ENCODE measurements at places on chromosomes 12 and 14. TPM values are rescaled to one million over a fixed set of nuclear protein-coding genes. Genes with fewer than 3 reads are reported as not detected.

Gene BCAT1
- 5.1 TPM for total RNA-seq

DNA sequence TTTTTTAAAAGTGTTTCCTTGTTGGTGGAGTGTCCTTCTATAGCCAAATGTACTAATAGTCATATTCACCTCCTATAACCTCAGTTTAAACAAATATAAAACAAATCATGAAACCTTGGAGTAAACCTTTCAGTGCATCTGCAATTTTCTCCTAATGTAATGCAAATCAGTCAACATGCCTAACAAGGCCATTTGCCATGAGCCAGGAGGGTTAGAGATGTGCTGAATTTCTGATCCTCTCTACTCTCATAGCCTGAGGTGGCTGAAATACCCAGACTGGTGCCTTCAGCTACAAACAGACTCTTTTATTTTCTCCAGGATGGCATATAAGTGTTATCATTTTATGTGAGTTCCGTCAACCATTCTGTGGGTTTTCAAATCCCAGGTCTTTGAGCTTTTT is 908.1 kb downstream of the GALC start:
- DNase-seq, result no peak

Gene SLCO1B1
- not detected for total RNA-seq

GRCh38 chr12:131113568-131114270 is 160.0 kb downstream of the ADGRD1 start:
- DNase-seq, result no peak

Gene IFI27L2
- total RNA-seq, result 50.1 TPM

DNA sequence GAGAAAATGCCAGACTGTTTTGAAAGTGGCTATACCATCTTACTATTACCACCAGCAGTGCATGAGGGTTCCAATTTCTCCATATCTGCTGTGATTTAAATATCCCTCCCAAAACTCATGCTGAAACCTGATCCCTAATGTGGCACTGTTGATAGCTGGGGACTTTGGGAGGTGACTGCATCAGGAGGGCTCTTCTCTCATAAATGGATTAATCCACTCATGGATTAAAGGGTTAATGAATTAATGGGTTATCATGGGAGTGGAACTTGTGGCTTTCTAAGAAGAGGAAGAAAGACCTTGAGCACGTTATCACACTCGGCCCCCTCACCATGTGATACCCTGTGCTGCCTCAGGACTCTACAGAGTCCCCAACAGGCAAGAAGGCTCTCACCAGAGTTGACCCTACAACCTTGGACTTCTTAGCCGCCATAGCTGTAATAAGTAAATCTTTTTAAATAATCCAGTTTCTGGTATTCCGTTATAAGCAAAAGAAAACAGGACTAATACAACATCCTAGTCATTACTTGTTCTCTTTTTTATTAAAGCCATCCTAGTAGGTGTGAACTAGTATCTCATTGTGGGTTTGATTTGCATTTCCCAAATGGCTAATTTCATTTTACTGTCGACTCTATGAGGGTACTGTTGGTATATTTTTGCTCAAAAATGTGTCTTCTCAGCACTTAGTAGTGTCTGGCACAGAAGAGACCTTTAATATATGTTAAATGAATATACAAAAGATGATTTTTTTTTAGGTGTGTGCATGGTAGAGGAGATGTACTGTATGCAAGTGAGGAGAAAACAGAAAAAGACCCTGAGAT is 14.3 kb downstream of the PPP1R12A start:
- no peak for DNase-seq

Gene GALNT16
- total RNA-seq, result 101 TPM

DNA sequence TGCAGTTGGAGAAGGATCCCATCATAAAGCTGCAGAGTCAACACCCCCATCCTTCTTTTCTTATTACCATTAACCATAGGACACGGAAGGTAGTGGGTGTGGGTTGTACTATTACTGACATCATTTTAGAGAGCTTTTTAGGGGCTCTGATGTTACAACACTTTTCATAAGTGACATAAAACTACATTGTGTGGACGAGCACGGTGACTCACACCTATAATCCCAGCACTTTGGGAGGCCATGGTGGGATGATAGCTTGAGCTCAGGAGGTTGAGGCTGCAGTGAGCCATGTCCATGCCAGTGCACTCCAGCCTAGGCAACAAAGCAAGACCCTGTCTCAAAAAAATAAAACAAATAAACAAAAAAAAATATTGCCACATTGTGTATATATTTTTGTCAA is 167.1 kb downstream of the DUSP6 start:
- DNase-seq, result no peak

GRCh38 chr14:100703386-100704220 is 23.1 kb upstream of the DLK1 start:
- no peak for DNase-seq

- no peak for DNase-seq
Measured at GRCh38 chr12:84397263-84397662, 515.3 kb downstream of the SLC6A15 start.

DNA sequence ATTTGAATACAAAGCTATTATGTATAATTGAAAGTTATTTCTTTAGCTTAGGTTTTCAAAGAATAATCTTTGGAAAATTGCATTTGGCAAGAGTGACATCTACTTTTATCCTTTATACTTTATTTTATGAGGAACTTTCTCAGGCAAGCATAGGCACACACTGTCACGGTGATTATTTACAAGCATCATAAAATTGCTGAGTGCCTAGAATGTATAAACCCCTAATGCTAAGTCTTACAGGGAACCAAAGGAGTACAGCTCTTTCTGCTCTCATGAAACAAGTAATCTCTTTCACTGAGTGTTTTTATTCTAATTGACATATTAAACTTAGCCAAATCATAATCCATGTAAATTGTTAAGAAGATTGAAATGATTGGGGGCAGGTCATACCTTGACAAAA is 154.9 kb downstream of the FSCB start:
- DNase-seq, result no peak

GRCh38 chr12:62613081-62613480 is 146.5 kb downstream of the MON2 start:
- DNase-seq, result no peak

DNA sequence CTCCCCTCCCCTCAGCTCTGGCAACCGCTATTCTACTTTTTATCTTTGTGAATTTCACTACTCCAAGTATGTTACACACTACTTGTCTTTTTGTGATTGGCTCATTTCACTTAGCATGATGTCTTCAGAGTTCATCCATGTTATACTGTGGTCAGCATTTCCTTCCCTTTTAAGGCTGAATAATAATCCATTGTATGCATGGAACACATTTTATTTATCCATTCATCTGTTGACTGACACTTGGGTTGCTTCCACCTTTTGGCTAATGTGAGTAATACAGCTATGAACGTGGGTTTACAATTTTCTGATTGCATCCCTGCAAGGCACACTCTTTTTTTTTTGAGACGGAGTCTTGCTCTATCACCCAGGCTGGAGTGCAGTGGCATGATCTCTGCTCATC is 53.0 kb upstream of the FUT8 start:
- DNase-seq, result no peak

DNA sequence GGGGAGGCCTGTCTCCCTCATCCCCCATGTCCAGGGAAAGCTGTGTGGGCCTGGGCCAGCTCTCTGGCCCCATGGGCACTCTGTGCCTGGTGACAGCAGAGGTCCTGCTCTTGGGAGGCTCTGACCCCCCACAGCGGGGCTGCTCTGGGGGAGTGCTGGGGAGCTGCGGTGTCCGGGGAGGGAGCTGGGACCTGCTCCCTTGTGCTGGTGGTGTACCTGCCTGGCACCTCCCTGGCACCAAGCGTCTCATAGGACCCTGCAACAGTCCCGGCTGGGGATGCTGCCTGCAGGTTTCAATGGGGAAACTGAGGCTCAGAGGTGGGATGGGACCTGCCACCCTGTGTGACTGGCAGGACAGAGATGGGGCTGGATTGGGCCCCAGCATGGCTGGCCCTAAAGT is 111.3 kb downstream of the KIF26A start:
- DNase-seq, result no peak
